ENCODE measurements at places on chromosomes 1 and 21.

GRCh38 chr1:232890340-232890943, 60.0 kb upstream of the NTPCR start:
- DNase-seq = no peak

GRCh38 chr1:224213438-224214119, 30.5 kb downstream of the DEGS1 start:
- no peak for DNase-seq

- DNase-seq = no peak
Observed at GRCh38 chr1:145795257-145795881, 28.5 kb downstream of the RNF115 start.

GRCh38 chr1:164337885-164338284, 221.1 kb upstream of the PBX1 start:
- no peak for DNase-seq

GRCh38 chr21:28439251-28439650, 553.4 kb downstream of the LTN1 start:
- no peak for DNase-seq

DNA sequence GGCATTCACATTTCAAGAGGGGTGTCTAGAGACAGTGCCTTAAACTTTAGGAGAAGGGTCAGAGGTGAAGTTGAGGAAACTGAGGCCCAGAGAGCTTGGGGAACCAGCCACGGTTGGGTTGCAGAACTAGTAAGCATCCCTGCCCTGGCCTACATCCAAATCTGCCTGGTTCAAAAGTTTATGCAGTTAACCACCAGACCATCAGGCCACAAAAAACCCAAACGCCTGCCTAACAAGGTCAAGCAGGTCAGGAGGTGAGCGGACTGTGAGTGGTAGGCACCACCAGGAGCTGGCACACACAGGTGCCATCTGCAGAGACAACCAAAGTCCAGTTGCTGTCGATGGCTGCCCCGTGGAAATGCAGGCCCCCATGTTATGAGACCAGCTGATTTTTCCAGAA, 51.2 kb downstream of the FBXO2 start:
- no peak for DNase-seq

DNA sequence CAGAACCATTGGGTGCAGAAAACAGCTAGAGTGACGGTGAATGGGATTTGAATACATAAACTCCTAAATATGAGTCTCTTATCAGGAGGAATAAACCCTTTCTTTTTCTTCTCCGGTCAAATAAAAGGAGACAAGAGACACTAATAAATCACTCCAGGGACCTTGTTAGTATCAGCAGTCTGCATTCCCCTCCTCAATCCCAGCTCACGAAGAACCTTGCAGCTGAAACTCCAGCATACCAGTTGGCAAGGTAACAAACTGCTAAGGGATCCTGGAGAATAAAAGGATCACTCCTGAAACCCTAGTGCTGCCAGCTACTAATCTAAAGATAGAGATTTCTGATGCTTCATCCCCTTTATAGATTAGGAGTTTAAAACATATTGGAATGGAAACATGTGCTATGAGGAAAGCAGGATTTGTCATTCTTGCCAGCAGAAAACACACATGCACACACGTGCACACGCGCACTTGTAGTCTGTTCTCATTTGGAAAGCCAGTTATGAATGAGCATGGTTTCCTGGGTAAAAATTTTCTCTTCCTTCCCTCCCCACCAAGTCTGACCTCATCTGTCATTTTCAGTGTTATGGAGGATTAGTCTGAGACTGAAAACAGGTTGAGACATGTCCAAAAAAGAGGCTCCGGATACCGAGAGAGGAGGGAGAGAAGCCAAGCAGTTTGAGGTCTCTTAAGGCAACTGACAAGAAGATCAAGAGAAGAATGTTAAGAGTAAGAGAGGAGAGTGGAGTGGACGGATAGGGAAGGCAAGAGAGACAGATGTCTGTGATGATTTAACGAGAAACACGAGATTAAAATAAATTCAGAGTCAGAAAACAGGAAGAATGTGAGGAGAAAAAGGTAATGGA, 10.9 kb downstream of the IER5 start:
- DNase-seq = no peak

GRCh38 chr1:247241691-247242090, 14.2 kb upstream of the VN1R5 start:
- DNase-seq = no peak

GRCh38 chr1:239169276-239169675, 217.1 kb upstream of the CHRM3 start:
- DNase-seq = no peak

DNA sequence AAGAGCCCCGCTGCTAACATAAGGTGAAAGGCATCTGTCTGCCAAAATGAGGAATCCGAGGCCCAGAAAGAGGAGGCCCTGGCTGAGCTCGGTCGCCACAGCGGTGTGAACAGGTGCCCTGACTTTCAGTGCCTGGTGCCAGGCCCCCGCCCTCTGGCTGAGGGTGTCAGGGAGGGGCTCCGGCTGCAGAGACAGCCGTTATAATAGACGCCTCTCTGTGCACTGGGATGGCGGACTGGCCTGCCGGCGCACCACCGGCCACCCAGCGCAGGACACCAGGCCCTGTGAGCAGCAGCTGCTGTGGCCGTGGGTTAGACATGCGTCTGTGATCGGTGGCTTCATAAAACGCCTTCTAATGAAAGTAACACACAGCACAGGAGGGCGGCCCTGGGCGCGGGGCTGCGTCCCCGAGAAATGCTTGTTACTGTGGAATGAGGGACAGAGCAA, 51.4 kb upstream of the ACTRT2 start:
- DNase-seq = no peak

- no peak for DNase-seq
Observed at GRCh38 chr1:29883411-29883832, 647.1 kb downstream of the PTPRU start.

DNA sequence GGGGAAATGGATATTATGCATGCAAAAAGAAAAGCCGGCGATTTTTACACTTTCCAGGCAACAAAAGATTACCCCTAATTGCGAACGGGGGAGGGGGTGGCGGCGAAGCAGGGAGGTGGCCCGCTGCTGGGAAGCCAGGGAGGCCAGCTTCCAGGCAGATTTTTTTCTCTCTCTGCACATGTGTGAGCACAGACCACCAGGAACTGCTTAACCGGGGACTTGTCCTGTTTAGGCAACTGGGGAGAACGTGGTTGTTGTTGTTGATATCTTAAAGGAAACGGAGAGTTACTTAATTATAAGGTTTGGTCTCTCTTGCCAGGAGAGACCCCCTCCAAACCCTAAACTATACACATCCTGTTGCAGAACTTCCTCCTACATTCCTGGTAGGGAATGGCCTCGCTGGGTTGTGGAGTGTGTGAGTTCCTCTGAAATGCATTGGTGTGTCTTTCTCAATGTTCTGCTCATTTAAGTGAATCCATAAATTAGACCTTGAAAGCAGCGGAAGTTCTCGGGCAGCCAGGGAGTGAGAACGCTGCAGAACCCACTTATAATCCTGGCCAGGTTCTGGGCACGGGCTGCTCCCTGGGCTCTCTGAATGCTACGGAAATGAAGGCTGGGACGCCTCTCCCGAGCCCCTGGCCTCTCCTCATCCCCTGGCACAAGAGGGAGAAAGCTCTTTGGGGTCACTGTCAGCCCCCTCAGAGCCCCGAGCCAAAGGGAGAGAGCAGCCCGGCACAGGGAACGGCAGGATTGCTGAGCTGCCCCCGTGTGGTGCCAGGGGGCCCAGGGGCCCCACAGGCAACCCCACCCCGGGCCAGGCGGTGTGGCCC, 250.0 kb downstream of the FOXD2 start:
- DNase-seq = no peak

GRCh38 chr1:36094621-36095061, 5.9 kb downstream of the ADPRS start:
- no peak for DNase-seq

GRCh38 chr21:32371913-32372314, 20.9 kb downstream of the URB1 start:
- peak; percentile 77 for DNase-seq

DNA sequence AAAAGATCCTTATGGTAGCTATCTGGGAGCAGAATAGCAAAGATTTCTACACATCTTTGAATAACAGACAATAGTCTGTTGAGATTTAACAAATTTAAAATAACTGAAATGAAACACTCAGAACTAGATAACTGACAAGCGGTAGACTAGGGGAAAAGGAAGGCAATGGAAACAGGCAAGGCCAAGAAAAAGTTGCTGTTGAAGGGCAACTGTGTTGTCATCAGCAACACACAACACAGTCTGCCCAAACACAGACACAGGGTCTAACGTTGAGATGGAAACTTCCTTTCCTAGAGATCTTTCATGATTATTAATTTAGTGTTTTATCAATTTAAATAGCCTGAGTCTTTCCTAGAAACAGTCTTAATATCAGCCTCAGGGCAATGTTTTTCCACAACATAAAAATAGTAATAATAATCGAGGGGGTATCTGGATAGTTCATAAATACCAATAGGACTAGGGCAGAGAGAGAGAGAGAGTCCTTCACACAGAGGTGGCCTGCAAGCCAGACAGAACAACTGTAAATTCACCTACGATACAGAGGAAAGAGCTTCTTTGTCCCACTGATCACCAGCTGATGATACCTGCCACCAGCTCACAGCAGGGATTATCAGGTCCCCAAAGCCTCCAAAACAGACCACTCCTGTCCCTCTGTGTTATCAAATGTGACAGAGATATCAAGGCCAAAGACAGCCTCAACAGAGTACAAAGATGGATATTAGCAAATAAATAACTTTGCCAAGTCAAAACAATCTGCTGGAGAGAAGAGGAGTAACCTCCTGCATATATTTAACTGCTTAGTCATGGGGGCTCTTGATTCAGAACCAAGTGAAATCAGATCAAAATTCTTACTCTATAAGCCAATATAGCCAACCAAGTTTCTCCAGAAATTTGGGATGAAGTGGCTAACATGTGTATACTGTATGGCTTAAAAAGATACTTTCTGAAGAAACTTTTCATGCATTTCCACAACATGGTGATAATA, 245.3 kb downstream of the SLC45A1 start:
- no peak for DNase-seq

DNA sequence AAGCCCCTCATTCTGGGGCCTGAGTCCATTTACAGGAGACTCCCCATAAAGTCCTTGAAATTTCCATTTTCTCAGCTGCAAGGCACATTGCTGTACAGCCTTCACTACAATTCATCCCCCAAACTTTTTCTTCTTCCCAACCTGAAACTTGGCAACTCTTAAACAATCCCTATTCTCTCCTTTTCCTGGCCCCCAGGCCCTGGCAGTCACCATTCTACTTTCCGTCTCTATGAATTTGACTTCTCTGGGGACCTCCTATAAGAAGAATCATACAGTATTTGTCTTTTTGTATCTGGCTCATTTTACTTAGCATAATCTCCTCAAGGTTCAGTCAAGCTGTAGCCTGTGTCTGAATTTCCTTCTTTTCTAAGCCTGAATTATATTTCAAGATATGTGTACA, 332.9 kb downstream of the PCP4 start:
- DNase-seq = no peak

DNA sequence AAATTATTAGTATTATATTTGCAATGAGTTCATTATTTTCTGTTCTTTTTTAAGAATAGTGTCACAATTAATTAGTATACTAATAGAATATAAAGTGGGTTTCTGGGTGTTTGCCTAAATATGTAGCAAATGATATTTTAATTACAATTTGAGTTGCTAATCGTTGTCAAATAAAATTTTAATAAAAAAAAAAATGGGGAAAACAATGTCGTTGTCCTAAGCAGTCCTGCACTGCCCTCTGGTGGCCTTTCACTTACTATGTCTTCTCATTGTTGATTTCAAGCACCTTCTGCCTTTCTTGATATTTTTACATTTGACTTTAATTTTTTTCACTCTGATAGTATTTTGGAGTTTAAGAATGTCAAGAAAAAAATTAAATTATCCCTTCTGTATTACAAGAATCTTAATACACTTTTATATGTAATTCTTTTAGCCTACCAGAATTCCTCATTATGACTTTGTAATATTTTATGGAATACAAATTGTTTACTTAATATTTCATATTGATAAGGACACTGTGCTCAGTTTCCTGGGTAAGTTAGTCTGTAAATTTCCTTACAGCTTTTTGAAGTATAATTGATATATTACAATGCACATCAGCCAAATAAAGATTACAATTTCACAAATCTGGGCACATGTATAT, 104.5 kb upstream of the FMN2 start:
- peak; percentile 4 for DNase-seq

GRCh38 chr1:9112961-9113880, 15.7 kb downstream of the GPR157 start:
- no peak for DNase-seq

- DNase-seq = peak; percentile 93
Observed at GRCh38 chr1:94949681-94950661, 23.1 kb upstream of the CNN3 start.

- no peak for DNase-seq
Observed at GRCh38 chr1:49106445-49106844, 329.8 kb upstream of the BEND5 start.

DNA sequence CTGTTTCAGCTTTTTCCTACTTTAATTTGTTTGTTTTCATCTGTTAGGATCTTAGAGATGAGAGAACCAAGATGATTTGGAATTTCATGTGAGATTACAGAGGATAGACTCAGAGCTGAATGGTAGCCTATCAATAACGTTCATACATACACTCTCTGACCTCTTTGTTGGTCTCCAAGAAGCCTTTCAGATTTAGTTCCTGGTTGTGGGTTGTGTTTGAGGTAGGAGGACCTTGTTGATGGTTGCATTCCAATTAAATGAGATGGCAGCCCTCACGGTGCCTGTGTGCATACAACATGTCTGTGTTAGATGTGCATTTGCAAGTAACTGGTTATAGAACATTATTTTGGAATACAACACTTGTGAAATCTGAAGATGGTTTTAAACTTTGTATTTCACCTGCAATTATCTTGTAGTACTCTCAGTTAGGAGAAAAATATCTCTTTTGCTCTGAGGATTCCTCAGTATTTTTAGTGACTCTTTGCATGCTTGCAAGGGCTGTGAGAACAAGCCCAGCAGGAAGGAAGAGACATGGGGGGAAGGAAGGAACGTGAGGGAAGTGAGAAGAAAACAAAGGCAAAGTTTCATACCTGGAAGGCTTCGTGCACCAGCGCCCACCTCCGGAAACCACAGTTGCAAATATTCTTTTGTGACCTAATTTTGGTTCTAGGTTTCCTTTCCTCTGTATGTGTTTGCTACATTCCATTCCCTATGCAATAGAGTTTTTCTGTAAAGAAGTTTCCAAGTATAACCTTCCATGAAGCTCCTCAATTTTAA, 291.8 kb downstream of the DISC1 start:
- no peak for DNase-seq

DNA sequence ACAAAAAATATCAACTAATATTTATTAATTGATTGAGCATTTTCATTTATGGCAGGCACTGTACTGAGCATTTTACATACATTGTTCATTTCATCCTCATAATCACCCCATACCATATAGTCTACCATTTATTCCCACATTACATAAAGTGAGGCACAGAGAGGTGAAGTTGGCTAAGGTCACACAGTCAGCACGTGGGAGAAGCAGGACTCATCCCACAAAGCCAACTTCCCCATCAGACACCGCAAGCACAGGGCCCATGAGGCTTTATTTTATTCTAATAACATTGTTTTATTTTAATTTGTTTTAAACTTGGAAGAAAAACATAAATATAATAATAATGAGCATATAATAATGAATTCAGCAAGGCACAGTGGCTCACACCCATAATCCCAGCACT, 43.1 kb upstream of the CAPZB start:
- DNase-seq = no peak

GRCh38 chr1:78683079-78683478, 33.4 kb downstream of the IFI44 start:
- no peak for DNase-seq

GRCh38 chr1:163824490-163824889, 502.7 kb downstream of the NUF2 start:
- no peak for DNase-seq

GRCh38 chr21:32424191-32424535, 11.7 kb downstream of the EVA1C start:
- DNase-seq = no peak
